ENCODE measurements at places on chromosomes 2 and 18. TPM values are rescaled to one million over a fixed set of nuclear protein-coding genes. Genes with fewer than 3 reads are reported as not detected.

POLR1B gene
- total RNA-seq: 12.8 TPM

LINC00305 gene
- not detected for total RNA-seq

CXCR2 gene
- total RNA-seq: not detected

NRP2 gene
- total RNA-seq: 12.6 TPM

SERPINB4 gene
- total RNA-seq: not detected

CPS1 gene
- total RNA-seq: 10.5 TPM

FN1 gene
- total RNA-seq: 27,606 TPM

All from cardiac atrium fibroblast (primary cell).